ENCODE measurements at places on chromosomes 12 and 14.

DNA sequence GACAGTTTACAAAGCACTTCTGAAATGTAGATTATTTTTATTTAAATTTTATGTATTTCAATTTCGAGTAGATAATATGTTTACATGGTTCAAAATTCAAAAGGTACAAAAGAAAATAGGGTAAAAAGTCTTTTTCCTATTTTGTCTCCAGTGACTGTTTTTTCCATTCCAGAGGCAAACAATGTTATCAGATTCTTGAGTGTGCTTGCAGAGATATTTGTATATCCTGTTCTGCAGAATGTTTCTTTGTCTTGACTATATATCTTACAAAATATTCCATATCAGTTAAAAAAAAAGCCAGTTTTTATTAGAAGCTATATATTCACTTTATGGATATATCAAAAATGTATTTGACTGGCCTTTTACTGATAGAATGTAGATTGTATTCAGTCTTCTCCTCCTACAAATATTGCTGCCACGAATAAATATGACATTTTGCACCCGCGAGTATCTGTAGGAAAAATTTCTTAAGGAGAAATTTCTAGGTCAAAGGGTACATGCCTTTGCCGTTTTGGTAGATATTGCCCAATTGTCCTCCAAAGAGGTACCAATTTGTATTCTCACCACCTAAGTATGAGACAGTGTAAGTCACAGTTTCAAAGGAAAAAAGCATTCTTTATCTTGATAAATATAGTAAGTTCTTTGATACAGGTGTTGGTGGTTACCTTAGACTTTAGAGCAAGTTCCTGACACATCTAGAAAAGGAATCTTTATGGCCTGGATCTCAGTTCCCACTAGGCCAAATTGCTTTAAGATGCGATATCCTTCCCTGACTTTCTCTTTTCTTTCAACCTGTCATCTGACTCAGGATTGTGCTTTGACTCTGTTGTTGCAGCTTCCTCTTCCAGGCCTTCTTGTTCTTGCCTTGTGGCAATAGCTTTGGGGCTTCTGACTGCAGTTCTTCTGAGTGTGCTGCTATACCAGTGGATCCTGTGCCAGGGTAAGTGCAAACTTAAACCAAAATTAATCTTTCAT is 2.3 kb downstream of the KLRG1 start:
- DNase-seq = no peak

DNA sequence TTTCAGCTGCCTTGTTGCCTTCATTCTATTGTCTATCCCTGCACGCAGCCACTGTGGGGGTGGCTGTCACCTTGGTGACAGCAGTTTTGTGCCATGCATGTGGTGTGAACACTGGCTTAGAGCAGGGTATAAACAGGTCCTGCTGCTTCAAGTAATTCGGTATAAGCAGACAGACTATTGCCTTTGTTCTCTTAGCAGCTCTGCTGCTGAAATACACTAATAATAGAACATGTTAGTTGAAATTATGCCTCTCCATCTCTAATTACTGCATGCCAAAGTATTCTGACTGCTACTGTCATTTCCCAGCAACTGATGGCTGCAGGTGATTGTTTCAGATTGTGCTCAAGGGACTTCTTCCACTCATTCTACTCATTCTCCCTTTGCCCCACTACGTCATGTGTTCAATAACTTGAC is 34.6 kb downstream of the PTPRO start:
- no peak for DNase-seq

DNA sequence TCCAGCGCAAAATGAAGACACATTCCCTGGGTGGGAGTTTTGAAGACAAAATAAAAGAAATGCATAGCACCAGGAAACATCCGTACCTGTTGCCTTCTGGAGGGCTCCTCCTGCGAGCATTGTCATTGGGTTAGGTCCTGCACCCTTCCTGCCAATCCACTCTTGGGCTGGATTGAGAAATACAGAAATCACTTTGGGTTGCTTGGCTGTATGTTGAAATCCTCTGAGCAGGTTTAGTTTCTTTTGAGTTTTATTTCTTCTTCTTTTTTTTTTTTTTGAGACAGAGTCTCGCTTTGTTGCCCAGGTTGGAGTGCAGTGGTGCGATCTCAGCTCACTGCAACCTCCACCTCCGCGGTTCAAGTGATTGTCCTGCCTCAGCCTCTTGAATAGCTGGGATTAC is 67.6 kb downstream of the ARF6 start:
- no peak for DNase-seq

DNA sequence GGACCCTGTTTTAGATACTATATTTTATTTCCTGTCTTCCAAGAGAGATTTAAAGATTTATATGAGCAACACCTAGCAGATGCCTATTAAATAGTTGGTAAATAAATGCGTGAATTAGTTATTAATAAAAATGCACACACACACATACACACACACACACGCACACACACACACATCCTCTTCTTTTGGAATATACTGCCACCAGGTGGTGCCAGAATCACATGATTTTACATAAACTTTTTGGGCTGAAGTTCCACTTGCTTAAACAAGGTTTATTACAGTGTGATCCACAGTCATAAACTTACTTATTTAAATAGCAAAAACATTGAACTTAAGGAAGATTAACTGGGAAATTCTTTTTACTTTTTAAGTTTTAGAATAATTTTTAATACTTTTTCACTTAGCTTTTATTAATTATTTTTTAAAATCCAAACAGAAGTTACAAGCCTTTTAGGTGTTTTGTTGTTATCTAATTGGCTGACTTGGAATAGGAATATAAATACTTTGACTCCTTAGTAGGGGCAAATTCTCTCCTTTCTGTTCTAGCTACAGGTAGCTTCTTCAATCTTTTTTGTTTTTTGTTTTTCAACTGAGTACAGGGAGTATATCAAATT is 17.5 kb downstream of the RAD51B start:
- DNase-seq = peak; percentile 85

DNA sequence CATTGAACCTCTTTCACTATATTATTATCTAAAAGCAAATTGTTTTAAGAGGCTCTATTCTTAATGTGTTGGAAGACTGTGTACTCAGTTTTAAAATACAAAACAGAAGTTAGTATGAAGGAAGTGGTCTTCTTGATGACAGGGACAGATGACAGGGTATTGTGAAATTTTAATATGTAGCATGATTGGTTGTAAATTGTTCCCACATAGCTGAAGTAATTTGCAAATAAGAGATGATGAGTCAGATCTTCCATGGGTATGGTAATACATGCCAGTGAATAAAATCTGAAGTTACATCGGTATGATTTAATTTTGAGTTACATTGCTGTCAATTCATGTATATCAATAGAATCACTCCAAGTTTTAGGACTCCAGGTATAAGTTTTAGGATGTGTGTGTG is 454.8 kb downstream of the AEBP2 start:
- DNase-seq = no peak
